CD4-positive, alpha-beta memory T cell (primary cell): ENCODE measurements at places on chromosomes 2 and 18.
A peak's percentile ranks its signal among the peaks of the same experiment; 100 is the strongest.

GRCh38 chr18:79368681-79369080 is 27.0 kb upstream of the NFATC1 start:
- DNase-seq: no peak

GRCh38 chr18:9994026-9994570 is 80.3 kb downstream of the VAPA start:
- no peak for DNase-seq

DNA sequence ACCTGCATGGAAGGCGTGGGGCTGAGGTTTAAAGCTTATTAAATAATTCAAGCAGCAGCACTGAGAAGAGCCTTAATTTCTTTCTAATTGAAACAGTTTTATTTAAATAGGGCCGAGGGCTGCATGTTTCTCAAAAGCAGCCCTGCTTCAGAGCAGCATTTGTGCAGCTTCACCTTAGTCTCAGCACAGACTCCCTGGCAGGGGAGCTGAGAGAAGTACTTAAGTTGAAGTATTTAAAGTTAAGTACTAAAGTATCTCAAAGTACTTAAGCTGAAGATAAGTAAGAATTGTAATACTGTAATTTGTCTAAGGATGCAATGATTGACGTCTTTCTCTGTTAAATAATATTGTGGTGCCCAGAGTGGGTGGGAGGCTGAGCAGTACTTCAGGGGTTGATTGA is 31.4 kb downstream of the IMPA2 start:
- DNase-seq: no peak

DNA sequence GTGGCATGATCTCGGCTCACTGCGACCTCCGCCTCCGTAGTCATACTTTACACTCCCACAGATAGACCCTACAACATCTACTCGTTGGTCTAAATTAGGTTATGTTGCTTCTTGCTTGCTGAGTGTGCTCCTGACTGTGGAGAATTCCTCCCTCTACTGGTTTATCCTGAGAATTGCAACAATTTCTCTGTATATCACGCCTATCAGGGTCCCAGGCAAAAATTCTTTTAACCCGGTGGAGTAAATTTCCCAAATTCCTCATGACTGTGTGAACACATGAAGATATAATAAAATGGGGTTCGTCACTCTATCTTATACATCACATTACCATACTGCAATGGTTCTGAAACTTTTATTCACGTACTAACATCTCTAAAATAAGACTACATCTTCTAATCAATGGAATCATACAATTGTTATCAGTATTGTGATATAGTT is 156.7 kb downstream of the EVA1A start:
- DNase-seq: no peak

DNA sequence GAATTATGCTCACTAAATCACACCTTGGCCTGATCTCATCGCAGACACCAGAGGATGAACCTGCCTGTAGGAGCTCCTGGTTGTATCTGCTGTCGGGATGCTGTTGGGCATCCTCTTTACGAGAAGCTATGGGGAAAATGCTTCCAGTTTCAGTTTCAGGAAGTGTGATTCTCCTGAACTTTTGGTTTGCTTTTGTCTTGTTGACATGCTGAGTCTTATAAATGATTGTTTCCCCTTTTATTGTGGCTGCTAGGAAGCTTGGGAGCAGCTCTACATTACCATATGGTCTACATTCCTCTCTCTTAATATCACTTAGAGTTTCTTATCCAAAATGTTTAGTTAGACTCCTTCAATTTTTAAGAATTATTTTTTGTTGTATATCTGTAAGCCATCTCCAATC is 227.5 kb downstream of the MTX2 start:
- no peak for DNase-seq

DNA sequence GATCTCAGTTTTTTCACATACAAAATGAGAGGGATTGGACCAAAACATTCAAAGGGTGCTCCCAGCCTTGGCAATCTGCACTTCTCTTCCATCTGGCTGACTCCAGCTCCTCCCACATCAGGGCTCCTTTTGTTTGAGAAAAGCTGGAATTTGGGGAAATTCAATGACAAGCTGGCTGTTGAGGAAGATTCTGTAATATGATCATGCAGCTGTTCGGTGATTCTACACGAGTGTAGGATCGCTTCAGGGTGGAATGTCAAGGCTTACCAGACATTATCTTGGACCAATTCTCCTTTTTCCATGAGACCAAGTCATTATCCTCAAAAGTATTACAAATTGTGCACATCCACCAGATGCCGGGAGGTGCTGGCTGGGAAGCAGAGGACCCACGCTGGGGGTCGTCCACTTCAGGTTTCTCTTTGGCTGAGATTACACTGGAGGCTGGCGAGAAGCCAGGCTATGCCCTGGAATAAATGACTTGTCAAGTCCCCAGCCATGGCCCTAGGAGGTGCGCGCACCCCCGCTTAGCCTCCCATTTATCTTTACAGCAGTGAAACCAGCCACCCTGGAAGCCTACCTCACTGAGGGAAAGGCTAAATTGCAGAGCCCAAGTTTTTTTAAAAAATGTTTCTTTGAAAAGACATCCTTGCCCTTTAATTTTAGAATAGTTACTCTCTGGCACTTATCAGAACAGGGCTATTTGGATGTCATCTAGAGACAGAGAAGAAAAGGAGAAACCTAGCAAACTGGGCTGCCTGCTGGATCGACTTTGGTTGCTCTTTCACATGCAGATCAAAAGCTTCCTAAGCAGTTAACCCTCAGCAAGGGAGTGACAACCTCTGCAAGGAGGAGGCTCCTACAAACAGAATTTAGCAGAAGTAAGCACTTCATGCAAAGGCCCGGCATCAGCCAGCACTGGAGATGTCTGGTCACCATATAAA is 42.5 kb upstream of the LCLAT1 start:
- DNase-seq: no peak

GRCh38 chr18:48888773-48889080 is 62.0 kb downstream of the SMAD7 start:
- no peak for DNase-seq

GRCh38 chr18:54558609-54559585 is 32.1 kb upstream of the DYNAP start:
- peak; percentile 10 for DNase-seq

DNA sequence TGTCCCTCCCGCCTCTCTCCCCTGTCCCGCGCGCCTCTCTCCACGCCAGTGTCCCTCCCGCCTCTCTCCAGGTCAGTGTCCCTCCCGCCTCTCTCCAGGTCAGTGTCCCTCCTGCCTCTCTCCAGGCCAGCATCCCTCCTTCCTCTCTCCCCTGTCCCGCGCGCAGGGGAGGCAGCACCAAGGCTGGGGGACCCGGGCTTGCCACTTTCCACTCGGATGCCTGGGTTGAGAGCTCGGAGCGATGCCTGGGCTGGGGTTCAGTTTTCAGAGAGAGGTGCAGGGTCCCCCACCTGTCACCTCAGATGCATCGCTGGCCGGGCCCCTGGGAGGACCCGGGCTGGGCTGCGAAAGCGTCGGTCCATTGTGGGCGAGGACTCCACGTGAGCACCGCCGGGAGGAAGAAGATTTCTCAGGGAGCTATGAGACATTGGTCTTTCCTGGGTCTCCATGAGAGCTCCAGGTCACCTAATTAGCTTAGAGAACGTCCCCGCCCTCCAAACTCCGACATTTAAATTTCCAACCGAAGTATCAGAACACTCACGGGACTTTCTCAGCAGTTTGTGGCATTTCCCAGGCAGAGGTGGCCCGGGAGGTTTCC is 2.1 kb downstream of the FBLN7 start:
- no peak for DNase-seq

GRCh38 chr2:53098696-53099078 is 668.9 kb upstream of the CHAC2 start:
- no peak for DNase-seq

DNA sequence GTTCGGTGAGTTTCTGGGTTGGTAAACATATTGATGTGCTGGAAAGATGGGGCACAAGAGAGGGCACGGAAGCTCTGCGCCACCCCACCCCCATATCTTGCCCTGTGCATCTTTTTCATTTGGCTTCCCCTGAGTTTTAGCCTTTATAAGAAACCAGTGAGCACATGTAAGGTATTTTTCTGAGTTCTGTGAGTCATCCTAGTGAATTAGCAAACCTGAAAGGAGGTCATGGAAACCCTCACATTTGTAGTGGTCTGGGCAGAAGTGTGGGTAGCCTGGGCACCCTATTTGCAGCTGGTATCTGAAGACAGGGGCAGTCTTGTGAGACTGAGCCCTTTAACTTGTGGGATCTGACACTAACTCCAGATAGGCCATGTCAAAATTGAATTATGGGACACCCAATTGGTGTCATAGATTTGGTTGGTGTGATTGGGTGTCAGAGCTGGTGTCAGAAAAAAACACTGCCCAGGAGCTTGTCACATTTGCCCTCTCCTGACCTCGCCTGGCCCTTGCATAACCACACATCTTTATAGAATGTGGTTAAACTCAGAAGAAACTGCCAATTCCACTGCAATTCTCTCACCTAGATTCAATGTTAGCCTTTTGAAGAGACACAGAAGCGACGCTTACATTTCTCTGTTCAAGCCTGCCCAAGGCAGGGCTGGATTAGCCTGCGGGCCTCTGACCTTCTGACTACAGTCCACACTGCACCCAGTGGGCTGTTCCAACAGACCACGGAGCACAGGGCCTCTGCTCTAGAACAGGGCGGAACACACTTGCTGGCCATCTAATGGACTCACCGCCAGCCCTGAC is 12.0 kb upstream of the GALM start:
- DNase-seq: peak; percentile 73

GRCh38 chr2:227450926-227451654 is 20.9 kb upstream of the AGFG1 start:
- DNase-seq: no peak

GRCh38 chr2:206435742-206436141 is 7.6 kb upstream of the ADAM23 start:
- no peak for DNase-seq

DNA sequence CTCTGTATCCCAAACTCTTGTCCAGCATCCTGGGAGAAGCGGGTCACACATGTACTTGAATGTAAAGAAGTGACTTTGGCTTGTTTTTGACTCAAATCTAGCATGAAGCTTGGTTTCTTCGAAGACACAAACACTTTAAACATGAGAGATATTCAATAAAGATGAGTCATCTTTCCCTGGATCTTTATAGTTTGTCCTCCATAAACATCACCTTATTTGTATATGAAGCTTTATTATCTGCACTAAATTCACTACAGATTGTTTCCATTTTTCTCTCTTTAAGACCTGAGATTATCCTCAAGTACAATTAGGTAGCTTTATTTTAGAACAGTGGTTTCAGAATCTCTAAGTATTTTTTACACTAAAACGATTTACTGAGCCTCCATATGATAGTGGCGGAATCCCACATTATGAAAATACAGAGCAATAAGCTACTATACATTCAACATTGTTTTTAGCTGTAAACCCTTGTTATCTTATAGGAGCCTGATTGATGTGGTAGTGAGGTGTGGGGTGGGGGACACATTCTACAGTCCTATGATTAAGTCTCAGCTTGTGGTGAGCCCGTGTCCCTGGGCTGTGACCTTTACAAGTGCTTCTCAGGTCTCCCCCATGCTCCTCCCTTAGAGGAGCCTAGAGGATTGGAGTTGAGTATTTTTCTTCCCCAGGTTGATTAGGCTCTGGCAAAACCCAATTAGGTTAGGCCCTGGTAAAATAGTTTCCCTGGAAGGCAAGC is 79.6 kb upstream of the RAPGEF4 start:
- DNase-seq: no peak

GRCh38 chr2:152479282-152479681 is 144.3 kb downstream of the FMNL2 start:
- no peak for DNase-seq

GRCh38 chr2:234620018-234620417 is 123.1 kb upstream of the ARL4C start:
- DNase-seq: no peak
